ENCODE measurements at places on chromosomes 3 and 15. TPM values are rescaled to one million over a fixed set of nuclear protein-coding genes. Genes with fewer than 3 reads are reported as not detected.

Gene SEMA3G
- under 0.01 TPM for total RNA-seq

Gene C3orf85
- not detected for total RNA-seq

Gene CD80
- total RNA-seq = 0.33 TPM

Gene CD200R1
- total RNA-seq = not detected

Gene LEKR1
- 0.50 TPM for total RNA-seq

Gene CHRD
- total RNA-seq = 2.6 TPM

Gene C15orf62
- total RNA-seq = 0.15 TPM

Gene TP63
- total RNA-seq = under 0.01 TPM

Gene SKOR1
- 0.15 TPM for total RNA-seq

Gene EPHA3
- 1.5 TPM for total RNA-seq

Gene TMCO5A
- not detected for total RNA-seq

Gene CLEC3B
- 12.1 TPM for total RNA-seq

Gene ZNF662
- total RNA-seq = 2.8 TPM

Gene VGLL3
- total RNA-seq = 25.7 TPM

Gene ARGFX
- not detected for total RNA-seq

Gene ITPKA
- total RNA-seq = 5.5 TPM

Gene SPATA12
- total RNA-seq = 0.15 TPM

Gene ARL6IP5
- 163 TPM for total RNA-seq

Gene TPM1
- total RNA-seq = 169 TPM

Gene SAMMSON
- not detected for total RNA-seq

Gene KCNH8
- total RNA-seq = not detected

Gene CLASP2
- 50.1 TPM for total RNA-seq

Gene ADAMTS17
- total RNA-seq = 0.17 TPM

Gene PARP6
- total RNA-seq = 23.3 TPM

Gene INSYN1
- total RNA-seq = 0.73 TPM

Gene ST3GAL6
- total RNA-seq = 0.99 TPM

Gene TM4SF1
- 140 TPM for total RNA-seq

Gene UTS2B
- 0.29 TPM for total RNA-seq

Gene GPR171
- not detected for total RNA-seq

Gene IL17RE
- 1.5 TPM for total RNA-seq

Gene MST1
- 10.4 TPM for total RNA-seq

Gene FBXL22
- 0.15 TPM for total RNA-seq

Gene EHHADH
- 9.2 TPM for total RNA-seq

Gene GABRR3
- not detected for total RNA-seq

Gene CHRNB4
- not detected for total RNA-seq

Gene MOBP
- total RNA-seq = under 0.01 TPM

Gene PLSCR5
- not detected for total RNA-seq

Gene AHSG
- not detected for total RNA-seq

Gene VPS39
- 77.6 TPM for total RNA-seq

Gene CKMT1A
- not detected for total RNA-seq

Gene ASB7
- 23.7 TPM for total RNA-seq

Gene TXNRD3
- 10.3 TPM for total RNA-seq

Gene TMEM115
- total RNA-seq = 84.4 TPM

Gene PEX5L
- total RNA-seq = 2.8 TPM

Gene ACTRT3
- total RNA-seq = 4.8 TPM

Gene VIPR1
- not detected for total RNA-seq

Gene IGSF11
- total RNA-seq = 0.44 TPM

Data from smooth muscle cell of trachea (primary cell).